ENCODE measurements at places on chromosomes 16 and 17. TPM values are rescaled to one million over a fixed set of nuclear protein-coding genes. Genes with fewer than 3 reads are reported as not detected.

DNA sequence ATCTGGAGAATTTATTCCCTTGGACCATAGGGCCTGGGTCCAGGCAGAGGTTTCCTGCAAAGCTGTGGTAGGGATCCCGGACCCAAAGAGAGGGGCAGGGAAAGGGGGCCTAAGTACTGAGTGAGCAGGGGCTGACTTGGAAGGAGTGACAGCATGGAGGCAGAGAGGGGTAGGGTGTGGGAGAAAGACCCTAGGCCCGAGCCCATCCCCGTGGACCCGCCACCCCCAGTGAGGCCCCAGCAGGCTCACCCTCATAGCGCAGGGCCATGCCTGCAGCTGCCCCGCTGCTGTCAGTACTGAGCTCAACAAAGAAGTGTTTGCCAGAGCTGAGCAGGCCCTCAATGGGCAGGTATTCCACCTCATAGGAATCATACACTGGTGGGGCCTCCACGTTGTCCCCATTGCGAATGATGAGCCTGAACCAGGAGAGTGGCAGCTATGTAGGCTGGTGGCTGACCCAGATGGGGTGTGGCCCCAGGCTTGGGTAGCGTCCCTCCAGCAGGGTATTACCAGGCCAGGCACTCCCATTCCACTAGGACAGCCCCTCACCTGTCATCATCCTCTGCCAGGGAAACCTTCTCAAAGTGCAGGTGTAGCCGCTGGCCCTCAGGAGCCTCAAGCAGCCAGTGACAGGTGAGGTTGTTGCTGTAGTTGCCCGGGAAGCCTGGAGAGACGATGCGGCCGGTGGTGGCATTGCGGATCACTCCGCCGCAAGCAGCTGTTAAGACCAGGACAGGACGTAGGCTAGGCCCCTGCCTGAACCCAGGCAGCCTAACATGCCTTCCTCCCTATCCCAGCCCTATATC lies 9.1 kb upstream of the PHF12 start:
- DNase-seq: no peak

DNA sequence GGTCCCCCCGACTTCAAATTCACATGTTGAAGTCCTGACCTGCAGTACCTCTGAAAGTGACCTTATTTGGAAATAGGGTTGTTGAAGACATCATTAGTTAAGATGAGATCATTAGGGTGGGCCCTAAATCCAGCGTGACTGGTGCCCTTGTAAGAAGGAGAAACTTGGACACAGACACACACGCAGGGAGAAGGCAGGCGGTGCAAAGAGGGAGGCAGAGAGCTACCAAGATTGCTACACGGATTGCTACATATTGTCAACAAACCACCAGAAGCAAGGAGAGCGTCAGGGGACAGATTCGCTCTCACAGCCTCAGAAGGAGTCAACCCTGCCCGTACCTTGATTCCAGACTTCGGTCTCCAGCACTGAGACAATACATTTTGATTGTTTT lies 6.8 kb upstream of the WBP2 start:
- DNase-seq: no peak

GRCh38 chr17:81576621-81577277 lies 24.6 kb upstream of the FAAP100 start:
- DNase-seq: no peak

GRCh38 chr17:46810837-46811236 lies 7.7 kb downstream of the WNT3 start:
- DNase-seq: no peak

DNA sequence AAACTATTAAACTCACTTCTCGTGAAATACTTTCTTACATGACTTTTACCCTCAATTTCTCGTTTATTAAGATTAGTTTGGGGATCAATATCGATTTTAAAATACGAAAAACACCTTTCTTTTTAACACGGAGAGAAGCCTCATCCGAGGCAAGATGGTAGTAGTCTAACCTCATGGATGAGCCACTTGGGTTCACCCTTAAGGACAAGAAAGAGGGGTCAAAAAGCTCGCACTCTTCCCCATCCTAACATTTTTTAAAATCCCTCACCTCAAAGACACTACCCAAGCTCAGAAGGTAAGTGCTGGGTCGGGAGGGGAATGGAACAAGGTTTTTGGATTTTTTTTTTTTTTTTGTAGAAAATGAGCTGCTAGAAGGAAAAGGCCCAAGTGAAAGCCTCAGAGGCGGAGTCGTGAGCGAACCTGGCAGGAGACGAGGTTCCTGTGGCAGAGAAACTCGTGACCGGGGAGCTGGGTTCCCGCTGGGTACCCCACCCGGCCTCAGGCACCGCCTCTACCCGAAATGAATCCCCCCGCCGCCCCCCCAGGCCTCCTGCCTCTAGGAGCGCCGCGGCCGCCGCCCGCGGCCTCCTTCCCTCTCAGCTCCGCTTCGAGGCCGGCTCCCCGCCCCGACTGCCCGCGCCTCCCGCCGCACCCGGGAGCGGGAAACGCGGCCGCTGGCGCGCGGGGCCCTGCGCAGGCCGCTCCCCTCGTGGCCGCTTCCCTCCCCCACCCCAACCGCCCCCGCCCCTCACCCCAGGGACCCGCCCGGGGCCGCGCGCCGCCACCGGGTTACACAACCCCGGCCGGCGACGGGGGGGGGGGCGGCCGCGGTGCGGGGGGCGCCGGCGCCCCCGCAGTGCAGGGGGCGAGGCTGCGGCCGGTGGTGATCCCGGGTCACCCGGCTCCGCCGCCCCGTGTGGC lies 1.6 kb downstream of the NUFIP2 start:
- peak; percentile 31 for DNase-seq

DNA sequence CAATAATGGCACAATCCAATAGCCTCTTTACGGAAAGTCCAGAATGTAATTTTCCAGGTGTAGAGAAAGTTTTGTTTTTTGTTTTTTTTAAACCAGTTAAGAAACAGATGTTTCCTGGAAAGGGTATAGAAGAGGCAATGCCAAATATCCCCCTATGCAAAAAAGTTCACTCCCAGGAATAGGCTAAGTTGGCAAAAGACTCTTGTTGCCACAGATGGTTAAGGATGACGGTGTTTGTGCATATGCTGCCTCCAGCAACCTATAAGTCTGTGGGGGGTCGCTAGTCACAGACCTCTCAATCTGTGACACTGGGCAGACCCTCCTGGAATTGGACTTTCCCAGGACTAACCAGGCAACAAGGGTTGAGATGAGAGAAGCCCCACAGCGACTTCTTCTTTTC lies 20.9 kb upstream of the HP start:
- DNase-seq: no peak

GRCh38 chr17:45311401-45311759 lies 5.4 kb downstream of the MAP3K14 start:
- no peak for DNase-seq

- DNase-seq: no peak
These were observed 30.1 kb downstream of the ARHGAP17 start for GRCh38 chr16:24984903-24985675.

DNA sequence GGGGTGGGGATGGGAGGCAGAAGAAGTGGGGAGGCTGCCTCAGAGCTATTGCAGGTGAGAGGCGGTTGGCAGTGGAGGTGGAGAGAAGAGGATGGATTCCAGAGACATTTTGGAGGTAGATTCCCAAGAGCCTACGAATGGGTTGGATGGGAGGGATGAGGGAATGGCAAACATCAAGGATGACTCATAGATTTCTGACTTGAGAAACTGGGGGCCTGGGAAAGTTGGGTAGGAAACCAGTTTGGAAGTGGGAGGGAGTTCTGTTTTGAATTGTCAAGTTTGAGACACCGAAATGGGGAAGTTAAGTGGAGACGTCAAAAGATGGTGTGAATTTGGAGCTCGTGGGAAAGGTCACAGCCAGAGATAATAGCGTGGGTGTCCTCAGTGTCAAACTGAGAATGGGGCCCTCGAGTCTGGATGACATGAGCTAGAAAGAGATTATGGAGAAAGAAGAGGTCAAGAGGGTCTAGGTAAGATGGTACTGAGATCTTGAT lies 6.2 kb upstream of the CYLD start:
- DNase-seq: no peak

The NECAB2 gene
- total RNA-seq: not detected

- no peak for DNase-seq
These were observed 24.8 kb downstream of the TMC7 start for GRCh38 chr16:19008245-19009169.

GRCh38 chr17:72970246-72970645 lies 122.2 kb downstream of the SLC39A11 start:
- no peak for DNase-seq

DNA sequence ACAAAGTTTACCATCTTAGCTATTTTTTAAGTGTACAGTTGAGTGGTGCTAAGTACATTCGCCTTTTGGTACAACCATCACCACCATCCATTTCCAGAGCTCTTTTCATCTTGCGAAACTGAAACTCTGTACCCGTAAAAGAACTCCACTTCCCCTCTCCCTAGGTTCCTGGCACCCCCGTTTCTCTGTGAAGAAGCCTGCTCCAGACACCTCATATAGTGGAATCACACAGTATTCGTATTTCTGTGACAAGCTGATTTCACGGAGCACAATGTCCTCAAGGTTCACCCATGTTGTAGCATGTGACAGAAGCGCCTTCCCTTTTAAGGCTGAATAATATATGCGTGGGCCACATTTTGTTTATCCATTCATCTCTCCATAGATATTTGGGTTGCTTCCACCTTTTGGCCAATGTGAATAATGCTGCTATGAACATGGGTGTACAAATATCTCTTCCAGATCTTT lies 54.2 kb upstream of the MAP3K14 start:
- no peak for DNase-seq

The SYNGR3 gene
- 3.9 TPM for total RNA-seq

- DNase-seq: no peak
These were observed 1.3 kb upstream of the DNAI2 start for GRCh38 chr17:74272731-74273201.

- DNase-seq: no peak
These were observed 1396.2 kb downstream of the CDH8 start for GRCh38 chr16:60640038-60640437.

- DNase-seq: peak; percentile 19
These were observed 116.4 kb upstream of the SMURF2 start for GRCh38 chr17:64778240-64779097.

DNA sequence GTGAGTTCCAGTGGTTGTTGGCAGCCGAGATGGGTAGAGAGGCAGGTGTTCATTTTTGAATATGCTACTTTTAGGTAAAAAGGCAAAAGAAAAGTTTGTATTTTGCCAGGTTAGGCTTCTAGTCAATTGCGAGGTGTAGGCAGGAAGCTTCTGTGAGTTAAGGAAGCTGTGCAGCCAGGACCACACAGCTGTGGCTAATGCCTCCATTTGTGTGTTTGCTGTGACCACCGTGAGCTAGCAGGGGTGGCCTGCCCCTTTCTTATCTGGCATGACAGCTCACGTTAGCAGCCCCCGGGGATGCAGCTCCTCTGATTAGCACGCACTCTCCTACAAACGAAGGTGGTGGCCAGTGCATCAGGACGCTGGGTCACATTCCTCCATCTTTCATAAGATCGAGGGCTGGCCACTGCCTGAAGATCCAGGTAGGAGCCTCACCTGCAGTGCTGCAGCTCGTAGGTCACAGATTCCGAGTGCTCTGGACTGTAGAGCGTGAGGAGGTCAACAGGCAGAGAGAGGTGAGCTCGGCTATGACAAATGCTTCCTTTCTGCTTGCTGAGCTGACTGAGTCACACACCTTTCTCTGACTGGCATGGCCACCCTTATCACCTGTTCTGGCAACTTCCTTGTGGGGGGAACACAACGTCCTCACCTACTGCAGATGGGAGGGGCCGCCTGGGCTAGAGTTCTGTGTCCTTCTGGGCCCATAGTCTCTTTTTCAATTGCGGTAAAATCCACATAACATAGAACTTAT lies 244.4 kb downstream of the HS3ST3B1 start:
- no peak for DNase-seq

The PIRT gene
- total RNA-seq: not detected

- no peak for DNase-seq
These were observed 720 bp upstream of the ZPBP2 start for GRCh38 chr17:39867084-39867879.

The ALDH3A1 gene
- not detected for total RNA-seq

GRCh38 chr16:89574681-89575246 lies 794 bp upstream of the CPNE7 start:
- DNase-seq: peak; percentile 33

GRCh38 chr17:63649813-63650212 lies 27.6 kb downstream of the MAP3K3 start:
- no peak for DNase-seq

GRCh38 chr16:86994215-86994614 lies 323.0 kb downstream of the C16orf95 start:
- no peak for DNase-seq

The VASN gene
- 0.70 TPM for total RNA-seq

The SLC16A5 gene
- total RNA-seq: 11.0 TPM

DNA sequence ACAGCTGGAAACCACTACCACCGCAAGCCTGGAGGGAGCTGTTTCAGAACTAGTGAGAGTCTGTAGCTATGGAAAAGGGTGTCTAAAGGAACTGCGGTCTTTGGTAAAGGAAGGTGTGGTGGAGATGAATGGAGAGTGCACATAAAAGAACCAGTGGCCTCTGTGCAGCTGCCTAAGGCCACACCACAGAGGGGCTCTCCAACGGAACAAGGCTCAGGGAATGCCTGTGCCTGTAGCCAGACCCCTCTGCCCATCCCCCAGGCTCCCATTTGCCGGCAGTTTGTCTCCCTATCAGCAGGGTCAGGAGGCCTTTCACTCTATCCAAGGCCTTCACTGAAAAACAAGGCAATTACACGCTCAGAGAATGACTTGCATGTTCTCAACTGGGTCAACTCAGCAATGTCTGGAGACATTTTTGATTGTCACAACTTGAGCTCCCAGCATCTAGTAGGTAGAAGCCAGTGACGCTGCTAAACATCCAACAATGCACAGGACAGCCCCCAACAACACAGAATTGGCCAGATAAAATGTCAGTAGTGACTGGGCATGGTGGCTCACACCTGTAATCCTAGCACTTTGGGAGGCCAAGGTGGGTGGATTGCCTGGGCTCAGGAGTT lies 3.3 kb upstream of the FDXR start:
- DNase-seq: no peak

DNA sequence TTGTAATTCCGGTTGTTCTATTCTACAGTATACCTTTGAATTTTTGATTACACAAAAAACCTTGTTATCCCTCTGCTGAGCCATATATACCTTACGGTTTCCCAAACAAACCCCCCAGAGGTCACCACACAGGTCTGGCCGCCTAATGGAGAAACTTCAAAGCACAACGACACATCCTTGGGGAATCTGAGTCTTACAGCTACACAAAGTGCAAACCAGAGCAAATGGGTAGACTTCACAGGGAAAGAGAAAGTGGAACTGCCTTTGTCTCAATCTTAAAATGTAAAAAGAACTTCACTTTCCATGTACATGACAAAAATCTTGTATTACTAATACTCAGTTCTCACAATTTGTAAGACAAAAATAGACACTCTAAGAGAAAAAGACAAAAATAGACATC lies 2.7 kb downstream of the FBXO31 start:
- no peak for DNase-seq

The PRAC1 gene
- not detected for total RNA-seq

The CBX4 gene
- total RNA-seq: 202 TPM

GRCh38 chr16:23406546-23407240 lies 46.3 kb downstream of the COG7 start:
- DNase-seq: no peak

The DNAI2 gene
- 0.66 TPM for total RNA-seq
